Smooth muscle cell of bladder (primary cell): ENCODE measurements at places on chromosomes 7 and 10. TPM values are rescaled to one million over a fixed set of nuclear protein-coding genes. Genes with fewer than 3 reads are reported as not detected.

The BMPER gene
- 28.0 and 32.6 TPM in 2 replicates for total RNA-seq

The LAMB4 gene
- total RNA-seq: 0.18 and 0.28 TPM in 2 replicates

The NKX1-2 gene
- not detected in 2 replicates for total RNA-seq

The CFTR gene
- 0.14 and 0.55 TPM in 2 replicates for total RNA-seq

The CFAP46 gene
- 0.37 and 1.1 TPM in 2 replicates for total RNA-seq

The UCMA gene
- total RNA-seq: not detected in 2 replicates

The STRIP2 gene
- total RNA-seq: 2.7 and 4.3 TPM in 2 replicates

The WNT16 gene
- total RNA-seq: 0.14 TPM in 1 of 2 replicates, not detected in the other

The ELN gene
- total RNA-seq: 1.8 and 4.2 TPM in 2 replicates

The FAM25G gene
- total RNA-seq: not detected in 2 replicates

The NPTX2 gene
- total RNA-seq: 0.57 and 2.7 TPM in 2 replicates

The SLC39A12 gene
- total RNA-seq: not detected in 2 replicates

The TMEM236 gene
- under 0.01 TPM in 2 replicates for total RNA-seq

The UTF1 gene
- not detected in 2 replicates for total RNA-seq

The FAM171A1 gene
- 10.7 and 19.3 TPM in 2 replicates for total RNA-seq

The CPA4 gene
- 25.9 and 83.2 TPM in 2 replicates for total RNA-seq

The PVRIG gene
- not detected in 2 replicates for total RNA-seq

The TCERG1L gene
- not detected in 2 replicates for total RNA-seq

The CRTAC1 gene
- total RNA-seq: not detected in 2 replicates

The TUBB8 gene
- under 0.01 TPM in 1 of 2 replicates, not detected in the other for total RNA-seq

The FAM25A gene
- not detected in 2 replicates for total RNA-seq

The FOXI2 gene
- total RNA-seq: not detected in 2 replicates

The IGFBP3 gene
- 98.1 and 589 TPM in 2 replicates for total RNA-seq

The CH25H gene
- total RNA-seq: 0.55 and 0.57 TPM in 2 replicates

The SLC26A5 gene
- not detected in 2 replicates for total RNA-seq

The RAPGEF5 gene
- total RNA-seq: 1.1 and 2.4 TPM in 2 replicates

The HSPA12A gene
- total RNA-seq: 11.7 and 12.1 TPM in 2 replicates

The SPDYE8 gene
- total RNA-seq: not detected in 2 replicates
